ENCODE measurements at places on chromosomes 5 and 9.

DNA sequence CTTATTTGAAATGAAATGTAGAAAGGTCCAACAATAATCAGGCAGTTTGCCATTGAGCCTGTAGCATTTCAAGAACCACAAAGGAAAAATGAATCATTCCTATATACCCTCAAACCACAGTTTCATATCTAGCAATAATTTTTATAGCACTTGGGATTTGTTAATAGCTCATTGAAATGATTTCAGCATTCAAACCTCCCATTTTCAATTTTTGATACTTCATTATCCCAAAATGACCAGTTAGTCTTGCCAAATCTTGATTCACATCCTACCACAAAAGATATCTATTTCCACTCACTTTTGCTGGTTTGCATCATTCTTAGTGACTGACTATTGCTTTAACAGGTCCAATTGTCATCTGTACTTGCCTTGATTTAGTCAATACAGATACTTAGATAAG lies 790.1 kb downstream of the TLE1 start:
- DNase-seq = no peak

- no peak for DNase-seq
These were observed 46.3 kb downstream of the FSTL4 start for GRCh38 chr5:133565993-133566392.

- no peak for DNase-seq
These were observed 121.1 kb upstream of the SEMA6A start for GRCh38 chr5:116695681-116696080.

DNA sequence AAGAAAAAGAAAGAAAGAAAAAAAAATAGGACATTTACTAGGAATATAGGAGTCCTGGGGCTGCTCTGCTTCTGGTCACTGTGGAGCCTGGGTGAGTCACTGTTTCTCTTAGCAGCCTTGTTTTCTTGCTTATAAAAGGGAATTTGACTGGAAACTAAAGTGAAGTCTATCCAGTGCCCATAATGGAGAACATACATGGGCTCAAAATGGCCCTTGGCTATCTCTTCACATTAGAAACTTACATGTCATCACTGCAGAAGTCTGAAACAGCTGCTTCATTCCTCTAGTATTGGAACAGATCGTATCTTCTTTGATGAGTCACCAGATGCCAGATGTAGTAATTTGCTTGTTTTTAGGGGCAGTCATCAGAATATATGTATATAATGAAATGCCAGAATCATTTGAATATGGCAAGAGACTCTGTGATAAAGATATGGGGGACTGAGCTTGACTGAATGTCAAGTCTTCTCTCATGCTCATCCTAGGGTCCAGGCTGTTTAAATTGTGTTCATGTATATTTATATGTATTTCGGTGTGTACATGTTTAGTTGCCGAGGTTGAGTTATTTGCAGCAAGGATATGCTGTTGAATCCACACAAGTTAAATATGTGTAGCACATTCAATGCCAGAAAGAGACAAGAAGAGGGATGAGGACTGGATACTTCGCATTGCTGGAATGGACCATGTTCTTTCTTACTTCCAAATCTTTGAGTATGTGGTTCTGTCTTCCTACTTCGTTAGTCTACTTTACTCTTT lies 56.7 kb downstream of the SGCD start:
- DNase-seq = no peak

DNA sequence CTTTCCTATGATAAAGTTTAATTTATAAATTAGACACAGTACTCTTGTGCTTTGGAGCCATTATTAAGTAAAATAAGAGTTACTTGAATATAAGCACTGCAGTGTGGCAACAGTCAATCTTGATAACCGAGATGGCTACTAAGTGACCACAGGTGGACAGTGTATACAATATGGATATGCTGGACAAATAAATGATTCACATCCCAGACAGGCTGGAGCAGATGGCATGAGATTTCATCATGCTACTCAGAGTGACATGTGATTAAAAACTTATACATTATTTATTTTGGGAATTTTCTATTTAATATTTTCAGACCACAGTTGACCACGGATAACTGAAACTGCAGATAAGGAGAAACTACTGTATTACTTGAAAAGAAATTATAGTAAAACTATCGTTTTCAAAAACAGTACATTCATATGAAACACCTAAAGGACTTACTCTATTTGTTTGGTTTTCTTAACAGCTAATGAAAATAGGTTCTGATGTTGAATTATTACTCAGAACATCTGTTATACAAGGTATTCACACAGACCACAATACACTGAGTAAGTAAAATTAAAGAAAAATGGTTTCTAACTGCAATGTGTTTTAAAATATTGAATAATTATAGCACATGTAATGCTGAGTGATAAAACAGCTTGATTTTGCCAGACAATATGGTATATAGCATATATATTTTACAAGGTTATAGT lies 16.0 kb downstream of the LYRM7 start:
- no peak for DNase-seq

- no peak for DNase-seq
These were observed 149.9 kb upstream of the KLF4 start for GRCh38 chr9:107639426-107639825.

DNA sequence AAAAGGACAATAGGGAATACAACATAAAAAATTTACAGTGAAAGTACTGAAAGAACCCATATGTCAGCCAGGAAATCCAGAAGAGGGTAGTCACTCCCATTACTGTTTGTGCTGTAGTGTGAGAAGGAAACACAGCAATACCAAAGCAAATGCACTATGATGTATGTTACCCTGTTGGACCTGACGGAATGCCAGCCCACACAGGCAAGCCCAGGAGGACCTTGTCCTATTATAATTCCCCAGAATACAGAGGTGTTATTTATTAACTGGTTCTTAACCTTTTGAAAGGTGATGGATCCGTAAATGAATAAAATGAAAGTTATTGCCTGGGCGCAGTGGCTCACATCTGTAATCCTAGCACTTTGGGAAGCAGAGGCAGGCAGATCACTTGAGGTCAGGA lies 79.0 kb downstream of the GDA start:
- no peak for DNase-seq

GRCh38 chr5:177256296-177256695 lies 47.2 kb downstream of the RAB24 start:
- DNase-seq = no peak

GRCh38 chr5:32531885-32532520 lies 53.4 kb upstream of the SUB1 start:
- DNase-seq = peak; percentile 58

- DNase-seq = no peak
These were observed 336.3 kb downstream of the KDM4C start for GRCh38 chr9:7094052-7094451.

- DNase-seq = no peak
These were observed 96.5 kb downstream of the GADD45G start for GRCh38 chr9:89701221-89701798.

DNA sequence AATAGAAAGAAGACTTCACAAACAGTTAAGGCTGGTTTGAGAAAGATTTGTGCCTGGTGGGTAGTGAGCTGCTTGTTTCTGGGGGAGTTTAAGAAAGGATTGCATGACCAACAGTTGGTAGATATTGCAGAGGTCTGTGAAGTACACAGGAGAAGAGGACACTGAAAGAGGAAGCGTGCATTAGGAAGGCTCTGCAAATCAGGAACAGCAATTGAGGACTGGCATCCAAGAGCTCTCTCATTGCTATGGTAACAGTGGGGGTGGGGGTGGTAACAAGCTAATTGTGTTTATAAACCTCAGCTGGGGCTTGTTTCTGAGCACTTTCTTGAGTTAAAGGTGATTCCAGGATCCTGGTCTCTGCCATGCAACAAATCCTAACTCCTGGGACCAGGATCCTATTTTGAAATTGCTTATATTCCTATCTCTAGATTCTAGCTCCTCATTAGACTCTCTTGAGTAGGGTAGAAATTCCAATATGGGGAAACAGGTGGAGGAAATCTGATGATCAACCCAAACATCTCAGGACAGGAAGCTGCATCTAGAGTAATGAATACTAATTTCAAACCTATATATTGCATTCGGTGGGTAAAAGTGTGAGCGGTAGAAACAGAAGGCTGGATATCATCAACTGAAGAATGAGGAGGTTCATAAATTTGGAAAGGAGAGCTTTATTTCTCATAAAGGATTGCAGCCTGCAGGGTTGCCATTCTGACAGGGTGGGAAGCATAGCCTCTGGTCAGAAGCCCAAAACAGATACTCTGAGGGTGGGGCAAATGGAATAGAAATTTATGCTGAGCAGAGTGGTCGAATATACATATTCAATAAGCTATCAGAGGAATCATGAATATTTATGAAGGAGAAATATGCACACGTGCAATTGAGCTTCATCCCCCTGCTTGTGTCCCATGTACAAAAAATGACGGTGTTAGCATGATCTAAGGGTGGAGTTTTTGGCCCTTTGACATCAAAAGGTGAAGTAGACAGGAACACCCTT lies 79.4 kb downstream of the PTTG1 start:
- DNase-seq = no peak

DNA sequence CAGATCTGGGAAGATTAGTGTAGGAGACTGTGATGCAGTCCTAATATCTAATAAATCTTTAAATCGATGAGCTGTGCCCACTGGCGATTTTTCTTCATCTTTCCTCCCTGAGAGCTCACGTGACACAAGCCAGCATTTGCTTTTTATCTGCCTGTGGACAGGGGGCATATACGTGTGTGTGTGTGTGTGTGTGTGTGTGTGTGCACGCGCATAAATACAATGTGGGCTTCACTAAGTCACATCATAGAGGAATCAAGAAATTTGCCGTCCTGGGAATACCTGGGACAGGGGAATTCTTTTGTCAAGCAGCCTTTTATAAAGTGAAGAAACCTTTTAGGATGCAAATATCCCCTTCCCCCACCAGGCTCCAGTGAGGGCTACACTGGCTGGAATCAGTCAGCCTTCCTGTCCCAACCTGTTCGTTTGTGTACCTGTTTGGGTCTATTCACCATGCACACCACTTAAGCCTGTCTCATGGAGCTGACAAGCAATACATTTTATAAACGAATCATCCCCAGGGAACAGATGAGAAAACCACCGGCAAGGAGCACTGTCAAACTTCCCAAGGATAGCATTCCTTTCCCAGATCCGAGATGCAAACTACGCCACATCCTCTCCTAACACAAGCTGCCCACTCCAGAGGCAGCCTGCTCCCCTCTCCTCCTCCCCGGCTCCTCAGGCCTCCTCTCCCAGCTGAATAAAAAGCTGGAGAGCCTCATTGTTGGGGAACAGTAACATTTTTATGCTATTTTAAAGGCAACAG lies 2.7 kb downstream of the EPB41L4B start:
- DNase-seq = no peak

DNA sequence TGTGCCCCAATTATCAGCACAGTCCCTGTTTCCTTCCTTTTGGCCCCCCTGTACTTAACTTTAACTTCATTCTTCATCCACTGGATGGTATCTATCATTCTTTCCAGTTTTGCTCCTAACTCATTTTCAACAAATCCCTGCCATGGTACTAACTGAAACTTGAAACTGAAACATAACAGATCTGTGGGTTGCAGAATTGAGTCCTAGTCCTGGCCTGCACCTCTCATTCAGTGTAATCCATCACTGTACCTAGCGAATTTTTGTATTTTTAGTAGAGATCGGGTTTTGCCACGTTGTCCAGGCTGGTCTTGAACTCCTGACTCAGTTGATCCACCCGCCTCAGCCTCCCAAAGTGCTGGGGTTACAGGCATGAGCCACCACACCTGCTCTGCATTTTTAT lies 15.3 kb upstream of the PIK3R1 start:
- DNase-seq = no peak

GRCh38 chr5:122180863-122181548 lies 51.7 kb downstream of the ZNF474 start:
- DNase-seq = no peak

GRCh38 chr9:3750321-3750720 lies 224.5 kb upstream of the RFX3 start:
- DNase-seq = no peak

DNA sequence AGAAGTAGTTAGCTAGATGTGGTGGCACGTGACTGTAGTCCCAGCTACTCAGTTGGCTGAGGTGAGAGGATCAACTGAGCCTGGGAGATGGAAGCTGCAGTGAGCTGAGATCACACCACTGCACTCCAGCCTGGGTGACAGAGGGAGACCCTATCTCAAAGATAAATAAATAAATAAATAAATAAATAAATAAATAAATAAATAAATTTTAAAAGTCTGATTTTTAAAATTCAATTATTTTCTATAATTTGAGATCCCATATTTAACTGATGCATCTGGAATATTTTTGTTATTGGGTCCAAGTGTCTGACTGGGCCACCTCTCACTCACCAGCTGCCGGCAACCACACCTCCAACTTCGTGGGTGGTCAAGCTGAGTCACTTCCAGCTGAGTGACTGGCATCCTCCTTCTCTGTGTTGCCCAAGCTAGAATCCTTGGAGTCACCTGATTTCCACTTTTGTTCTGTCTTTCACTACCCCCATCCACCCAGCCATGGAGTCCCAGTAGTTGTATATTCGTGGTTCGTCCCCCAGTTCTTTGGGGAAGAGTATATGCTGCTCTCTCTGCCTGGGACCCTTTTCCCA lies 70.9 kb downstream of the EGFLAM start:
- no peak for DNase-seq

GRCh38 chr5:25862276-25862675 lies 1176.1 kb downstream of the CDH9 start:
- no peak for DNase-seq
